ENCODE measurements at places on chromosomes 7 and 10. TPM values are rescaled to one million over a fixed set of nuclear protein-coding genes. Genes with fewer than 3 reads are reported as not detected.

TET1 gene
- total RNA-seq = 0.31 TPM

DNA sequence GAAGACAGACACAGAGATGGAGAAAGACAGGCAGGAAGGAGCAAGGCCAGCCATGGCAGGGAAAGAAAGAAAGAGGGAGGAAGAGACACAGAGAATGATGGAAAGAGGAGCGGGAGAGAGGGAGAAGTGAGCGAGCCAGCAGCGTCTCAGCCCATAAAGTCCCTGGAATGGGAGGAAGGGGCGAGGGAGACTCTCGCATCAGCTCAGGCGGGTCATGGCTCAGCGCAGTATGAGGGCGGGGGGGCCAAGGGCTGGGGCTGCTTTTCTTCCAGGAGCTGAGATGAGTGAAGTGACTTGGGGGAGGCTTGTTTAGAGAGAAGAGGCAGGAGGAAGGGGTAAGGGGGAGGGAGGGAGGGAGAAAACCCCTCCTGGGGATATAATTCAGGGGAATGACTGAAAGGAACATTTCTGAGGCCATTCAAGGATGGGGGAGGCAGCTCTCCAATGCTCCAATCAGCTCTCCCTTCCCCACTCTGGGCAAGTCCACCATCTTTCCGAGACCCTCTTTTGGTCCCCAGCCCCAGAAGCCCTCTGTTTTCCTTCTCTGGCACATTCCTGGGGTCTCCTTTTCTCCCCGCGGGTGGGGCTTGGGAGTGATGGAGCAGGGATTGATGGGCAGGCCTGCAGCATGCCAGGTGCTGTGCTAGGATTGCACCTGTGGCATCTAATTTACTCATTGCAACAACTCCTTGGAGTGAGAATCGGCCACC, 87.9 kb downstream of the HIF1AN start:
- no peak overlapping the region for H3K4me3 ChIP-seq
- no peaks in the 10 kb centered on the region for H3K36me3 ChIP-seq
- H3K27me3 ChIP-seq = peaks cover 51% of the 10 kb centered on the region
- H3K4me1 ChIP-seq = no peaks in the 10 kb centered on the region
- H3K27ac ChIP-seq = no peak overlapping the region
- no peak for DNase-seq

DNA sequence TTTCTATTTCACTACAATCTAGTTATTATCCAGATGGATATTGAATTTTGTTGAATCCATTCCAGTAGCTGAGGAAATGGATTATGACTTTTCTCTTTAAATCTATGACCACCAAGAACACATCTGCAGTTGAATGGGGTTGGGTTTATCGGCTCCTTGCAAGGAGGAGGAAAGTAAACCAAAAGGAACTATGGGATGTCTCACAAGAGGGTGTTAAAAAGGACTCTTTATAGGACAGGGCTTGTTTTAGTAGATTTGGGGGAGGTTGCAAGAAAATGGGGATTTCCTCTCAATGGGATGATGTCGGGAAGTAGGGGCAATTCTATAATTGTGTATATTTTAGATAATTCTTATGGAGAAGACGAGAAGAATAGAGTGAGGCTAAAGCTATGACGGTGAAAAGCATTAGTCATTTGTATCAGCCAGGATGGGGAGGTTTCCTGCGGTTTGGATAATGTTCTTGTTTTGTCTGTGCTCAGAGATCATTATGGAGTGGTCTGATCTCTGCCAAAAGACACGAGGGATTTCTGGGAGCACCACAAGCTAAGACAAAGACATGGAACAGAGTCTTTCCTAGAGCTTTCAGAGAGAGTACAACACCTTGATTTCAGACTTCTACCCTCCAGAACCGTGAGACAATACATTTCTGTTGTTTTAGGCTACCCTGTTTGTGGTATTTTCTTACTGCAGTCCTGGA, 5.3 kb upstream of the LRRC61 start:
- H3K27me3 ChIP-seq = no peaks in the 10 kb centered on the region
- no peak overlapping the region for H3K27ac ChIP-seq
- no peaks in the 10 kb centered on the region for H3K36me3 ChIP-seq
- no peak for DNase-seq
- peaks cover 21% of the 10 kb centered on the region for H3K4me1 ChIP-seq

ZNF485 gene
- total RNA-seq = 2.0 TPM

- H3K4me3 ChIP-seq = no peak overlapping the region
- DNase-seq = no peak
- no peak overlapping the region for H3K27ac ChIP-seq
- no peaks in the 10 kb centered on the region for H3K27me3 ChIP-seq
Measured at GRCh38 chr10:42242135-42242805, 396.1 kb downstream of the ZNF33B start.

ELN gene
- total RNA-seq = 0.10 TPM

CYP3A4 gene
- not detected for total RNA-seq

GRCh38 chr7:75573477-75574019, 81.4 kb downstream of the SPDYE5 start:
- no peaks in the 10 kb centered on the region for H3K36me3 ChIP-seq

DNA sequence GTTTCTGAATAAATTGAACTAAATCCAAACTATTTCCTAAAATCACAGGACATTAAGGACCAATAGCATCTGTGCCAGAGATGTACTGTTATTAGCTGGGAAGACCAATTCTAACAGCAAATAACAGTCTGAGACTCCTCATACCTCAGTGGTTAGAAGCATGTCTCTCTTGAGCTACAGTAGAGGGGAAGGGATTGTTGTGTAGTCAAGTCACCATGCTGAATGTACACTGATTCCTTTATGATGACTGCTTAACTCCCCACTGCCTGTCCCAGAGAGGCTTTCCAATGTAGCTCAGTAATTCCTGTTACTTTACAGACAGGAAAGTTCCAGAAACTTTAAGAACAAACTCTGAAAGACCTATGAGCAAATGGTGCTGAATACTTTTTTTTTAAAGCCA, 13.9 kb downstream of the MEST start:
- no peak overlapping the region for H3K27ac ChIP-seq
- H3K4me3 ChIP-seq = no peak overlapping the region
- no peaks in the 10 kb centered on the region for H3K27me3 ChIP-seq
- H3K4me1 ChIP-seq = no peaks in the 10 kb centered on the region

DNA sequence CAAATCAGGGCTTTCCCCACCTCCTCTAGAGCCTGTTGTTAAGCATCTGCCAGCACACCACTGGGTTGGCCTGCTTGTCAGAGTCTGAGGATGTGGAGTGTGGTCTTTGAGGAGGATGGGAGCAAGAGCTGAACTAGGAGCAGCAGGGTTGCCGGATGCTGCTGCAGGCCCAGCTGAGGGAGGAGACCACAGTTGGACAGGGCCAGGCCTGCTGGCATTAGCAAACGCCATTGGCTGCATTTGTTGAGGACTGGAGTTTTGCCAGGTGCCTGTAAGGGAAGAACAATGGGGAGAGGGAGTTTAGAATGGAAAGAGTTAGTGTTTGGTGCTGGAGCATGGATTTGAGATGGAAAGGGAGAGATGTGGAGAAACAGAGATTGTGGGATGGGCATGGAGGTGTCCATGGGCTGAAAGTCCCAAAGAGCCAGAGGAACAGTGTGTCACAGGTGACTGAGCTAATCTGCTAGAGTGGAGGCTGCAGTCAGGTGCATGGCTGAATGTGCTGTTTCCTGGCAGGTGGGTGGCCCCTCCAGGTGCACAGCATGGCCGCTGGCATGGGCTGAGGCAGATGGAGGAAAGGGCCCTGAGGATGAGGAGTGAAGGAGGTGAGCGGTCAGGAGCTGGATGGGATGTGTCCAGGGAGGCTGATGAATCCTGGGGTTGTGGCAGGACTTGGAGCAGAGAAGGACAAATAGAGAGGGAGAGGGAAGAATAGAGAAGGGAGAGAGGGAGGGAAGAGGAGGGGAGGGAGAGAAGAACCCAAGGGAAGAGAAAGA, 40.7 kb downstream of the LEP start:
- H3K27ac ChIP-seq = no peak overlapping the region
- no peak for DNase-seq
- H3K36me3 ChIP-seq = peaks cover 16% of the 10 kb centered on the region
- no peak overlapping the region for H3K4me3 ChIP-seq
- H3K4me1 ChIP-seq = no peaks in the 10 kb centered on the region

DNA sequence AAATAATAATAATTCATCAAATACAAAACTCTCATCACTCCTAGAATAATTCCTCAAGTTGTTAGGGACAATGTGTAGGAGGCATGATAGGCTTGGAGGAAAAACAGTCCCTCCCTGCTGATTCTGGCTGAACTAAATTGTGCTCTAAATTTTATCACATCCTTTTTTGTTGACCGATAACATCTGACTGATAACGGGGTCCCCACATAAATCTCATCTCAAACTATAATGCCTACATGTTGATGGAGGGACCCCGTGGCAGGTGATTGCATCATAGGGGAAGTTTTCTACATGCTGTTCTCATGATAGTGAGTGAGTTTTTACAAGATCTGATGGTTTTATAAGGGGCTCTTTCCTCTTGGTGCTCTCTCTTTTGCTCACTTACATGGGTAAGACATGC, 1043.5 kb upstream of the SORCS1 start:
- DNase-seq = no peak
- no peak overlapping the region for H3K27ac ChIP-seq
- peaks cover 4% of the 10 kb centered on the region for H3K36me3 ChIP-seq
- H3K4me3 ChIP-seq = no peak overlapping the region
- no peaks in the 10 kb centered on the region for H3K4me1 ChIP-seq

All from natural killer cell treated with Interleukin-12 subunit alpha and Interleukin-12 subunit beta and Interleukin-15 and Interleukin-18, amount 100 ng/mL, for 72 hours (primary cell).